ENCODE measurements at places on chromosomes 13 and 19.

DNA sequence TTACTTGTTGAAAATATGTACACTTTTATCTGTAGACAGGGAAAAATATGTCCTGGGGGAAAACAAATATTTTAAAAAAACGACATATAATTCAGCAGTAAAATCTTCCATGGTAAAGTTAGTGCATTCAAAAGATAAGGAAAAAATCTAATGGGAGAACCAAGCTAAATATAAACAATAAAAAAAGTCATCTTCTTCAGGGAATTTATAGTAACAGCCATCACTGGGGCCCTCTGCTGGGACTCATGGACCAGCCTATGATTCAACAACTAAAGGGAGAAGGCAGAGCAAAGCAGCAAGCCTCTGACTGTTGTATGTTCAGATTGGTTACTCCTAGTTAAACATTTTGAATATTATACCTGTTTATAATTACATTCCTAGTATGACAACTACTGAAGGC is 93.0 kb downstream of the ITGBL1 start:
- no peak for DNase-seq

GRCh38 chr13:71214821-71215220 is 652.2 kb downstream of the DACH1 start:
- no peak for DNase-seq

GRCh38 chr19:55406826-55407549 is 600 bp downstream of the UBE2S start:
- no peak for DNase-seq

- no peak for DNase-seq
Observed at GRCh38 chr13:109301726-109302125, 484.7 kb downstream of the IRS2 start.

GRCh38 chr13:25778365-25778764 is 273.5 kb downstream of the SHISA2 start:
- DNase-seq: no peak

Measured in stimulated activated CD4-positive, alpha-beta T cell treated with anti-CD3 and anti-CD28 coated beads, Interleukin-15, amount 100 ng/mL, for 1 hour (primary cell).